ENCODE measurements at places on chromosomes 11 and 22.
A peak's percentile ranks its signal among the peaks of the same experiment; 100 is the strongest.

DNA sequence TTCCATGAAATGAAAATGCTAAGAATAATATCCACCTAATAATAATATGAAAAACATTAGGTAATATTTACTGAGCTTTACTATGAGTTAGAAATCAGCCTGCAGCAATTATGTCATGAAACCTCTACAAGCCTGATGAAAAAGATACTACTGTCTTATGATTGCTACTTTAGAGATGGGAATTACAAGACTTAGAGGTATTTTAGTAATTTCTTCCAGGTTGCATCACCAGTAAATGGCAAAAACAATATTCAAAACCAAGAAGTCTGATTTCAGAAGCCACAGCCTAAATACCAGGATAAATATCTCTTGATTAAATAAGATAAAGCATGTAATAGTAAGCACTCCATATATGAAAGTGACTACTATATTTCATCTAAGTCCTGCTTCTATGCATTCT lies 13.8 kb downstream of the OR5B21 start:
- H3K27ac ChIP-seq = no peak overlapping the region
- DNase-seq = no peak
- peaks cover 2% of the 10 kb centered on the region for H3K27me3 ChIP-seq
- no peaks in the 10 kb centered on the region for H3K4me1 ChIP-seq
- H3K36me3 ChIP-seq = no peaks in the 10 kb centered on the region
- H3K4me3 ChIP-seq = no peak overlapping the region

- no peak overlapping the region for H3K4me3 ChIP-seq
- no peak for DNase-seq
- no peaks in the 10 kb centered on the region for H3K4me1 ChIP-seq
- H3K36me3 ChIP-seq = no peaks in the 10 kb centered on the region
- no peak overlapping the region for H3K27ac ChIP-seq
Measured at GRCh38 chr11:121229495-121230215, 62.9 kb upstream of the SC5D start.

DNA sequence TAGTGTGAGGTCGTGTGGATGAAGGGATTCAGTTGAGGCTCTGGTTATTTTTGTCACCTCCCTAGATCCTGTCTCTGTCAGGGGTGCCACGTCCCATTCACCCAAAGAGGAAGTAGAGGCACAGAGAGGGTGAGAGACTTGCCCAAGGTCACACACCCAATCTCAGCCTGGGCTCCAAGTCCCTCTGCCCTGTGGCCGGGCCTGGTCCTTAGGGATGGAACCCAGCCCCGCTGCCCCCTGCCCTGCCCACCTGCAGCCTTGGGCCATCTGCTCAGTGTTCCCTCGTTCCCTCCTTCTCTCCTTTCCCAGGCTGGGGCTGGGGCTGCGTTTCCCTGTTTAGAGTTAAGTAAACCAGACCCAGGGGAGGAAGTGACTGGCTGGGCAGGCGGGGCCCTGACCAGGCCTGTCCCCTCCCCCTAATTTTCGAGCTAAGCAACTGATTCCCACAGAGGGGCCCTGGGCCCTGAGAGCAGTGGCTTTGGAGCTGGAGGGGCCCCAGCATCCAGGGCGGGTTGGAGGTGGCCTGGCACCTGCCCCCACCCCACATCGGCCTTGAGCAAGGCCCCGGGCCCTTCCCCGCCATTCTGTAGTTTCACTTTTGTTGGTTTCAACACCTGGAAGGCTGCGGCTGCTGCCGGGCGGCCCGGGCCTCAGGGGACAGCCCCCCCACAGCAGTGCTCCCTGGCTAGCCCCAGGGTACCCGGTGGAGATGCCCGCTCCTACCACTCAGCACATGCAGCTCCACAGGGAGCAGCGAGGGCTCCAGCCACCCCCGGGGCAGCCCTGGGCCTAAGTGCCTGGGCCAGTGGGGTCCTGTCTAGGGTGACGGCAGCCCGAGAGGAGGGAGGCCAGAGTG lies 1.5 kb downstream of the TCIRG1 start:
- peaks cover 33% of the 10 kb centered on the region for H3K4me1 ChIP-seq
- peak overlapping the region; percentile 72 for H3K4me3 ChIP-seq
- no peak for DNase-seq
- H3K36me3 ChIP-seq = peaks cover 2% of the 10 kb centered on the region
- H3K27ac ChIP-seq = peak overlapping the region; percentile 94
- H3K27me3 ChIP-seq = no peaks in the 10 kb centered on the region

GRCh38 chr22:38062791-38063190 lies 5.6 kb downstream of the PICK1 start:
- H3K4me1 ChIP-seq = peaks cover 2% of the 10 kb centered on the region
- H3K27ac ChIP-seq = no peak overlapping the region
- H3K4me3 ChIP-seq = no peak overlapping the region
- no peak for DNase-seq
- no peaks in the 10 kb centered on the region for H3K27me3 ChIP-seq

GRCh38 chr11:60305906-60306619 lies 21.0 kb upstream of the MS4A6E start:
- no peaks in the 10 kb centered on the region for H3K27me3 ChIP-seq
- H3K36me3 ChIP-seq = no peaks in the 10 kb centered on the region
- H3K4me3 ChIP-seq = no peak overlapping the region
- H3K27ac ChIP-seq = no peak overlapping the region
- no peak for DNase-seq

DNA sequence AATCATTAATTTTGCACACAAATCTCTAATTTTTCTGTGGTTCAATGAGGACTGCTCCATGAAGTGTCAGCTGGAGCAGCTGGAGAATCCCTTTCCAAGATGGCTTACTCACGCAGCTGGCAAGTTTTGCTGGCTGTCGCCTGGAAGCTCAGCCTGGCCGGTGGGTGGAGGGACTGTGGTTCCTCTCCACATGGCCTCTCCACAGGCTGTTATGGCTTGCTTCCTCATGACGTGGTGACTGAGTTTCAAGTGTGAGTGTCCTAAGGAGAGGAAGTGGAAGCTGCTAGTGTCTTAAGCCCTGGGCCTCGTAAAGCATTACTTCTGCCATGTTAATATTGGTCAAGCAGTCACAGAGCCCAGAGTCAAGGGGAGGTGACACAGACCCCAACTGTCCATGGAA lies 14.0 kb upstream of the NRIP3 start:
- H3K4me3 ChIP-seq = no peak overlapping the region
- no peak for DNase-seq
- no peaks in the 10 kb centered on the region for H3K36me3 ChIP-seq
- no peaks in the 10 kb centered on the region for H3K4me1 ChIP-seq
- no peaks in the 10 kb centered on the region for H3K27me3 ChIP-seq

DNA sequence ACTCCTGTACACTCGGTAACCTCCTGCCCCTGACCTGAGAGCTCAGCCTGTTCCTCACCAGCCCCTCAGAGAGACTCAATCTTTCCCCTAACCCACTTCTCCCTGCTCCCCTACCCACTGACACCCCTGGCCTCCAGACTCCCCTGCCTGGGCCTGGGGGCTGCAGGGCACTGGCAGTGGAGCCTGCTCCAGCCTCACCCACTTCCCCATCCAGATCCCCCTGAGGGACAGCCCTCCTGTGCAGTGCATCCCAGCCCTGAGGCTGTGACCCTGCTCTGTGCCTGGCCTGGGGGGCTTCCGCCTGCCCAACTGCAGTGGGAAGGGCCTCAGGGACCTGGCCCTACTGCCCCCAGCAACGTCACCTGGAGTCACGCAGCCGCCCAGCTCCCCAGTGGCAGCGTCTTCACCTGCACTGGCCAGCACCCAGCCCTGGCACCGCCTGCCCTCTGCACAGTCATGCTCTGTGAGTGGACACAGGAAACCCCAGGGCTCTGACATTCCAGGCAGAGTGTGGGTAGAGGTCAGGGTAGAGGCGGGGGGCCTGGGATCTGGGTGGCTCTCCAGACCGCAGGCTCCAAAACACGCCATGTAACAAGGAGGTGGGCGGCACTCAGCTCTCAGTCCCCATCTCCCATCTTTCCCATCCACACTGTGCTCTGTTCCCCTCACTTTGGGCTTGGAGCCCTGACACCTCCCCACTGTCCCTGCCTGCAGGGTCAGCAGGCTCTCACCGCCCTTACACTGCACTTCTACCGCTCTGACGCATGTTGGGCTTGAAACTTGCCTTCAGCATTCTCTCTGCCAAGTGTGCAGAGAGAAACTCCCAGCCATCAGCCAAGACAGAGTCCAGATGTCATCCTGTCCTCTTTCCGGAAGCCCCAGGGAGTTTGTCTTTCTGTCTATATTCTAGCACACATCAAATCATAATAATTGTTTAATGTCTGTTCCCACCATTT lies 5.1 kb downstream of the VSIG10L2 start:
- H3K36me3 ChIP-seq = no peaks in the 10 kb centered on the region
- no peaks in the 10 kb centered on the region for H3K4me1 ChIP-seq
- H3K27me3 ChIP-seq = no peaks in the 10 kb centered on the region
- H3K4me3 ChIP-seq = no peak overlapping the region
- no peak overlapping the region for H3K27ac ChIP-seq
